ENCODE measurements at places on chromosomes 1 and 21.
A peak's percentile ranks its signal among the peaks of the same experiment; 100 is the strongest.

DNA sequence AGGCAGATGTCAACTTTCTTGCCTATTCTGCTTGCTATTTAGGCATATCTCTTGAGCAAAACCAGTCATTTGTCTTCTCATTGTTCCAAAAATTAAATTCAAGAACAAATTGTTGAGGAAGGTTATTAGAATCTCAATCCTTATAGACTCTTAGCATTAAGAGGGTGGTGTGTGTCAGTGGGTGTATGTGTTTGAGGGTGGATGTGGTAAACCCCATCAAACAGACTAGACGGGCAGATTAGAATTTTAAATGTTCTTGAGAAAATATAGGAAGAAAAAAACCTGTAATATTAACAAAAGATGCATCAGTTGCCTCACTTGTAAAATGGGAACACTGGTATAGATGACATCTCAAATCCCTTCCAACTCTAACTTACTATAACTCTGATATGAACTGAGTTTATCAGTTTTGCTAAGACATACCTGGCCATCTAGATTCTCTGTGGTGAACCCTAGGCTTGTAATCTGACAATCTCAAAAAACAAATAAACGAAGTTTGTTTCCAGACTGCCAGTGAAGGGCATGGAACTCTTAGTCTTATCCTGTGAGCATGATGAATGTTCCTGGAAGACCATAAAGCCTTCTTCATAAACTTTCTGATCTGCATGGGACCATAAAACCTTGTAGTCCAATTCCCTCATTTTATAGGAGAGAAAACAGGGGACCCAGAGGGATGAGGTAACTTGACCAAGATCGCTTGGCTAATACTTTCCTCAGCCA lies 176.3 kb upstream of the SGIP1 start:
- DNase-seq = no peak

- DNase-seq = no peak
Observed at GRCh38 chr21:31251686-31252085, 92.4 kb downstream of the TIAM1 start.

- DNase-seq = no peak
Observed at GRCh38 chr1:203439131-203439730, 36.4 kb upstream of the PRELP start.

DNA sequence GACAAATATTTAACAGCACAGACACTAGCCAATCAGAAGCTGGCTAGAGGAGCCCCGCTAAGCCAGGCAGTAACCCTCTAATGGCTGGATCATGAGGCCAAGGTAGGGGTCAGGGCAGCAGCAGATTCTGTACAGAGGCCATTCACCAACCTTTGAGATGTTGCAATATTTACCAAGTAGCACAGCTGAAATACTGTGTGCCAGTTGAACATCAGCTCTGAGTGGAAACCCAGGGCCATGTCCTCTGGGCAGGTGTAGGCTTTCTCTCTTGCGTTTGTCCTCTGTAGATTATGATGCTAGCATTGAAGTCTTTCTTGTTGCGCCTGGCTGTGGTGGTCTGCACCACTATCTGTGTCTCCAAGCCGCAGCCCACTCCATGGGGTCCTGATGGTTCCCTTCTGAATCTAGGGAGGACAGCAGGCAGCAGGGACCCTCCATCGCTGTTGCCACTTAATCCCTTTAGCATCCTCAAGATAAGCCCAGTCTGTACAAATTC lies 2.5 kb upstream of the COG2 start:
- no peak for DNase-seq

- DNase-seq = no peak
Observed at GRCh38 chr1:10813799-10814198, 17.4 kb upstream of the CASZ1 start.

DNA sequence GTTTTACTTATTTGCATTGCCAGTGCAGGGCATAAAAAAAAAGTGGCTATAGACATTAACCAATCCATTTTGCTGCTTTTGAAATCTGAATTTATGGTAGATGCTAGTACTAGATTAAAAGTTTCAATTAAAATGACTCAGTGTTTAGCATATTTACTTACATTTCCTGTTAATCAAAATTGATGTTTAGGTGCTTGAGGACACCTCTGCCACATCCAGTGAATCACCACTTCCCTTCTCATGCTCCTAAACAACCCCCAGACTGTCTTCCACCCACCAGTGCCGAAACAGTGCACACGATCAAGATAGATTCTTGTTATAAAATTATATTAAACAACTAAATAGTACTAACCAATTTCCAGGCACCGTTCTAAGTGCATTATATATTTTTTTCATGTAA lies 32.7 kb downstream of the HSD17B7 start:
- peak; percentile 47 for DNase-seq

DNA sequence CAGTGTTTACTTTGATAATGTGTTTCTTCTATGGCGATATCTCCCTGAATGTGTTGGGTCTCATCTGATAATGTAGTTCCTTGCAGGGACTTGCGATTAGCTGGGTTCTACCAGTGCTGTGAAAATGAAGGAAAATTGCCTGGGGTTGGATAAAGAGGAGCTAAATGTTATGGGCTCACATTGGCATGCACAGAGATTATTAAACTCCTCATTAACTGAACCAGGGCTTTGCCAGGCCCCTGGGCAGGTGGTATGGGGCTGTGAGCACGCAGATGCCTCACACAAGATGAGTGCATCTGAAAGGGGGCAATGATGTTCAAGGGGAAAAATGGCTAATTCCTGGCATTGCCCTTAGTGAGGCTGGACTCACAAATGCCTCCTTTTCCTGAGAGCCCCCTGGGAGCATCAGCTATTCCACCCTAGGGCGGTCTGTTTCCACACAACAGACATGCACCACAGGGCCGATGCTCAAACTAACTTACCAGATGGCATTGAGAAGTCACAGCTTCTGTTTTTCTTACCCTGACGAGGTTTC lies 321.1 kb downstream of the SEC16B start:
- no peak for DNase-seq

GRCh38 chr1:69077633-69078032 lies 490.1 kb upstream of the LRRC7 start:
- DNase-seq = no peak

GRCh38 chr1:168520832-168521231 lies 23.0 kb downstream of the XCL2 start:
- no peak for DNase-seq

- DNase-seq = no peak
Observed at GRCh38 chr1:174397261-174397660, 50.5 kb upstream of the GPR52 start.

DNA sequence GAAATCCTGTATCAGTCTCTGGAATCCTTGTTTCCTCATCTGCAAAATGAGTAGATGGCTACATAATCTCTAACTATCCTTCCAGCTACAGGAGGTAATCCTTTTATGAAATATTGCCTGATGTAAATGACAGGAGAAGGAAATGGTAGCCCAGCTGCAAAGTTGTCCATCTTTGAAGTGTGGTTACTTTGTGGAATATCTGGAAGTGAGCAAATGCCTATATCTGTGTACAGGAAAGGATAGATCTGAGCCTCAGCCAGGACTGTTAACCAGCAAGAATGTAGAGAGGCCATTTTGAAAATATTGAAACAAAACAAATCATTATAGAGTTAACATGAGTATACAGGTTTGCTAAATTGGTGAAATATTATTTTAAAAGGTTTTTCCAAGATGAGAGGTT lies 74.8 kb upstream of the BMP8A start:
- no peak for DNase-seq

- peak; percentile 30 for DNase-seq
Observed at GRCh38 chr1:28927266-28927647, 12.9 kb downstream of the EPB41 start.

- DNase-seq = no peak
Observed at GRCh38 chr1:17587693-17588047, 48.2 kb downstream of the ARHGEF10L start.

- DNase-seq = no peak
Observed at GRCh38 chr1:114286960-114287359, 133.3 kb upstream of the SYT6 start.

DNA sequence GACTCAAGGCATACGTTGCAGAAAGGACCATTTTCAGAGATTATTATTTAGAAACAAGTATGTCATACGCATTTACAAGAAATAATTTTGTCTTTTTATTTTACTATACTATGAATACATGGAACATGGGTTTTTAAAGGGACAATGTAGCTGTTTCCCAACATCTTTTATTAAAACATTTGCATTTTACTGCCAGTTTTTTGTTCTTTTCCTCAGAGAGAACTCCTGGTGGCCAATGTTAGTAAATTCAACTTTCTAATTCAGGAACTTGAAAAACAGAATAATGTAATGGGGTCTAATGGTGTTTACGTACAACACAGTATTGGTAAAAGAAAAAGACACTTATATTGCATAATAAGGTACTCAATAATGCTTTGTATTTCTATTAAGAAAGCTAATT lies 14.9 kb downstream of the PRDM2 start:
- DNase-seq = no peak

- DNase-seq = no peak
Observed at GRCh38 chr1:163076981-163077761, 8.0 kb downstream of the RGS4 start.

GRCh38 chr1:204599098-204599497 lies 82.9 kb downstream of the MDM4 start:
- no peak for DNase-seq

- no peak for DNase-seq
Observed at GRCh38 chr1:100323419-100324106, 28.7 kb upstream of the CDC14A start.

GRCh38 chr1:10733474-10734366 lies 62.7 kb downstream of the CASZ1 start:
- no peak for DNase-seq

- no peak for DNase-seq
Observed at GRCh38 chr1:17078991-17079868, 25.4 kb upstream of the SDHB start.

- no peak for DNase-seq
Observed at GRCh38 chr1:241308471-241308870, 48.5 kb downstream of the RGS7 start.

GRCh38 chr1:62906428-62906886 lies 122.5 kb downstream of the ATG4C start:
- DNase-seq = no peak

DNA sequence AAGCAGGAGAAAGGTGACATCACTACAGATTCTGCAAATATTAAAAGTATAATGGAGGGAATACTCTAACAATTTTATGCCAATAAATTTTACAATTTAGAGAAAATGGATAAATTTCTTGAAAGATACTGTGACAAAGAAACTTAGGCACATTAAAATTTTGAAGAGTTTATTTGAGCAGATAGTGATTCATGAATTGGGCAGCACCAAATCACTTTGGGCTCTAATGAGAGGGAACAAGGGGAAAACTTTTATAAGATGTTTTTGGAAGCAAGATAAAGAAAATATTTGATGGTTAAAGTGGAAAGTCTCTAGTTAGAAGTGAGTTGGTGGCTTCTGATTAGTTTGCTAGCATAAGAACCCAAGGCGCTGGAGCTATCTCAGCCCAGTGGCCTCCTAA lies 55.2 kb upstream of the FMN2 start:
- DNase-seq = no peak

GRCh38 chr1:70666381-70667140 lies 255.5 kb downstream of the CTH start:
- DNase-seq = no peak

GRCh38 chr1:30742300-30742962 lies 15.1 kb downstream of the LAPTM5 start:
- no peak for DNase-seq

GRCh38 chr1:32056598-32056997 lies 16.1 kb upstream of the TMEM39B start:
- DNase-seq = no peak

DNA sequence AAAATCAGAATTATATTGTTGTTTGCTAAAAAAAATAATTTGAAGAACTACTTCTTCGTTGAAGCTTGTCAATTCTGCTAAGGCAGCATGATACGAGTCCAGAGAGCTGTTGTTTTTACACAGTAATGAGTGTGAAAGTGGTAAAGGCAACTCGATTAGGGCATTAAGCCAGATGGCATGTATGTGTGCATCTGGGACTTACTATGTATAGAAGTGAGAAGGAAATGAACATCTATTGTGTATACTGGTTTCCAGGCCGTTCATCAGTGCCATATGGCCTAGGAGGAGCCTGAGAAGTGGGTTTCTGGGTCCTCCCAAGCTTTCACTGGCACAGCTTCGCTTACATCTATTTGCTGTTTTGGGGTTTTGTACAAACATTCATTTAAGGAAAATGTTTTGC lies 5.7 kb downstream of the CTPS1 start:
- DNase-seq = no peak
